ENCODE measurements at places on chromosomes 3 and 15.
A peak's percentile ranks its signal among the peaks of the same experiment; 100 is the strongest.

DNA sequence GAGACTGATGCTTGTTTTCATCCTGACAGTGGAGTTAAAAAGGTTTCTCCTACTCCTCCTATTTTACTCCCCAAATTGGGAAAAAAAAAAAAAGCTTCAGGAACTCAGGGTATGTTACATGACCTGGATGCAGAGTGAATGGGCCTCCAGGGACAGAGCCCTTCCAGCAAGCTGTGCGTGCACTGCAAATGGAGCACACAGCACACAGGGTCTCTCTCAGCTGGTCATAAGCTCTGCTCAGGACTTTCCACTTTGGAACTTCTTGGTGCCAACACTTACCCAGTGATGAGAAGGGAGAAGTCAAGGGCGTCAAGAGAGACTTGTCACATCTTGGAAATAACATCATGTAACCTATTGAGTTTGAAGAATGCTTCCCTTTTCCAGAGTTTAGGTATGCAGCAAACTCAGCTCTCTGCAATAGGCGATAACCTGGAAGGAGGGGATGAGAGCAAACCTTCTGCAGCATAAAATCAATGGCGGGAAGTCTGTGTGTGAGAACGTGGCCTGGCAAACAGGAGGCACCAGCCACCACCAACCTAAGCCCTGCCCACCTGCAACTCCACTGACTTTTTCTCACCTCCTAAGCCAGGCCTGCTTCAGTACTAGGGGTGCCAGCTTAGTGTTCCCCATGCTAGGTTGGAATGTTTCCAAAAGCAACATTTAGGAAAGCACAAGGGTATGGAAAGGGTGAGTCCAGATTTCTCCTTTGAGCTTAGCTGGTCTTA, 39.8 kb downstream of the MYZAP start:
- DNase-seq: no peak

DNA sequence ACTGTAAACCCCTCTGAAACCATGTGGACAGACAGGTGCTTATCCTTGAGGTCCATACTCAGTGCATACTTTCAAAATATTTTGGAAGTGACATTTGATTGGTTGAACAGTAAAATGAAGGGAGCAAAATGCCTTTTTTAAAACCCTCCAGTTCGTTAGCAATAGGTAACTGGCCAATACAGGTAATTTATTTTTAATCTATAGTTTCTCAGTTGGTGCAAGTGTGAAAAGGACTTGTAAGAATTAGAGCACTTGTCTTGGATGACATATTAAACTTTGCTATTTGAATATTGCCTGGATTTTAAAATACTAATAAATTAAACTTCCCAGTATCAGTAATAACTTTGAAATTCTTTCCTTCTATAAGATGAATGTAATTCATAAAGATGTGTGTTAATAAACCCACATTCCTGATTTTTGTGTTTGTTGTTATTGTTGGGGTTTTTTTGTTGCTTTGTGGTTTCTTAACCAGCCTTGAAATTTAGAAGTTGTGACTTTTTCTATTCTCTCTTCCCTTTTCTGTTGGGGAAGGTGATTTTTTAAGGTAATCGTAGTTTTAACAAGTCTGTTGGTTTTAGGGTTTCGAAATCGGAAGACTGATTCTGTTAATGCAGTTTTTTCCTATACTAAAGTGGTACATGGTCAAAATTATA, 90.0 kb downstream of the STT3B start:
- DNase-seq: no peak

DNA sequence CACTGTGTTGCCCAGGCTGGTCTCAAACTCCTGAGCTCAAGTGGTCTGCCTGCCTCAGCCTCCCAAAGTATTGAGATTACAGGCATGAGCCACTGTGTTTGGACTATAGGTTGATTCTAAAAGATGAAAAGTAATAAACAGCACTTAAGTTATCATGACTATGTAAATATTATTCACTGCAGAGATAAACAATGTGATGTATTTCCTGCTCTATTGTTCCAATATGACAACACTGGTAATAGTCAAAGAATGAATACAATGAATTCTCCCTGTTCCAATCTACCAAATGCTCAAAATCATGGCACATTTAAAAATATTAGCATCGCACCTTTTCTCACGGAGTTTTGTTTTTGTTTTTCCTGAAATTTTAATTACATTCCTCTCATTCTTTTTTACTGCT, 36.8 kb upstream of the TBL1XR1 start:
- DNase-seq: no peak

DNA sequence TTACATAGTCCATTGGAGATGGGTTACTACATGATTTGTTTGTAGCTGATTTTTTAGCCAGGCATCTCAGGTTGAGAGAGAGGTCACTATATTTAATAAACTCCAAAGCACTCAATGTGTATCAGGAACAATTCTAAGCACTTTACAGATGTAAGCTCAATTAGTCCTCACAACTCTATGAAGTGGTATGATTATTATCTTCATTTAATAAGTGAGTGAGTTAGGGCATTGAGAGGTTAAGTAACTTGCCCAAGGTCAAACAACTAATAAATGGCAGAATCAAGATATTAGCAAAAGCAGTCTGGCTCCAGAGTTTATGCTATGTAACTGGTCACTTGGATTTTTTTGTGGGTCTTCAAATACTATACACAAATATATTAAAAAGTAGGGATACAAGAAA, 56.3 kb upstream of the ABI3BP start:
- DNase-seq: no peak

DNA sequence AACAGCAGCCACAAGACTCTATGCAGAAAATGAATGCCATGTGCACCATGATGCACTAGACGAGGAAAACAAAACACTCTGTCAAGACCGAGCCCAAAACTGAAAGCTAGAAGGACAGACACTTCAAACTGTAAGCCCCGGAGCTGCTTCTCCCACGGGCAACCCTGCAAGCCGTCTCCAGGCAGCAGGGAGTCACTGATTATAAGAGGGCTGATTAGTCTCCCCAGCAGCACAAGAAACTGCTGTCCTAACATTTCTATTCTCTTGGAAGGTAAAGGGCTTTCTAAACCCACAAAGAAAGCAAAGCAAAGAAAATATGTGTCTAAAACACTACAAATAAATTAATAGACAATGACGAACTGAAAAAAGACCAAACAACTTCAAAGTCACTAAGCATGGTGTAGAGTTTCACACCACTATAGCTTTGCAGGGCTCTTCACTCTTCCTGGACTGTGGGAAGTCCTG, 15.5 kb downstream of the TBC1D2B start:
- peak; percentile 49 for DNase-seq

GRCh38 chr3:62632510-62633294, 242.5 kb downstream of the CADPS start:
- DNase-seq: no peak

DNA sequence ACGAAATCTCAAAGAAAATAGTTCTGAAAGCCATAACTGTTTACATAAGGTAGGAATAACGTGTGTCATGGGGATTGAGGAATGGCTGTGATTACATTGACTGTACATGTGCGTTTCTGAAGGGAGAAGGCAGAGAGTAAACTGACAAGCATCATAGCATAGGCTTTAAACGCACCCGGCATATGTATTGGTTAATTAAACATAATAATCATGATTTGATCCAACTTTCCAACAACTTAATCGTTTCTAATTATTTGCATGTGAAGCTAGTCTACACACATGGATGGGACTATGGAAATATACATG, 3.3 kb downstream of the TMEM108 start:
- DNase-seq: no peak

DNA sequence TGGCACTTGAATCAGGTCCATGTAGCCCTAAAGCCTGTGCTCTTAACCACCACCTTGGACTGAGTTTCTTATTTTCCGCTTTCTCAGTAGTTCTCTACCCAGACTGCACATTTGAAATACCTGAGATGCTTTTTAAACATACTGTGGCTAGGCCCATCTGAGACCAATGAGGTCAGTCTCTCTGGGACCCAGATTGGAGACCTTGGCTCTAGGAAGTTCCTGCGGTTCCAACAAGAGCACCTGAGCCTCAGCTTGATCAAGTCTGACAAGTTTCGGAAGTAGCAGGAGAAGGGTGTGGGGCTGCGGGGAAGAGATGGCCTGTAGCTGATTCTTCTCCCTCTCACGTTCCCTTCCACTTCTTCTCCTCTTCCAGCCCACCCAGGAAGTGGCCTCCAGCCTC, 11.5 kb upstream of the TSEN2 start:
- no peak for DNase-seq

GRCh38 chr15:45635191-45635638, 386 bp downstream of the SQOR start:
- peak; percentile 67 for DNase-seq

DNA sequence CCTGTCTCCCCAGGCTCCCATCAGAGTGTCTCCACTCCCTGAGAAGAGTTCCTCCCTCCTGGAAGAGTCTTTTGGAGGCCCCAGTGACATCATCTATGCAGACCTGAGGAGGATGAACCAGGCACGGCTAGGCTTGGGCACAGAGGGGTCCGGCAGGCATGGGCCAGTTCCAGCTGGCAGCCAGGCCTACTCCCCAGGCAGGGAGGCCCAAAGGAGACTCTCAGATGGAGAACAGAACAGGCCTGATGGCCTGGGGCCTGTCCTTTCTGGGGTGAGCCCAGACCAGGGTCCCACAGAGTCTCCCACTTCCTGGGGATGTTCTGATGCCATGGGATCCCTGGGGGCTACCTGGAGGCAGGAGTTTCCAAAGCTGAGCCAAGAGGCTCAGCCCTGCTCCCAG, 8.5 kb downstream of the SH2D7 start:
- DNase-seq: no peak

DNA sequence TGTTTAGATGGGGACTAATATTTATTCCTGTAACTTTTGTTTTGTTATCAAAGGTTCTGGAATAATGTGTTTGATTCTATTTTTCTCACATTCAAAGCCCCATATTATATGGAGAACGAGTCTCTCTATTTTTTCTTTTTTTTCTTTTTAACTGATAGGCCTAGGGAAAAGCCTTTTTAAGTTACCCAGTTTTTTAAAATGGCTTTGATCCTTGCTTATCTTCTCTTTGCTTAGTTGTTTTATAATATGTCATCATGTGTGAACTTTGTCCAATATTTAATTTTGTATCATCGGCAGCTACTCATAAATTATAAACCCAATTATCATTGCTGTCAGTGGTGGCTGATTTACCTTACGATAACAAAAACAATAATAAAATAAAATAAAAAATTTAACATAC, 610.3 kb upstream of the BCHE start:
- DNase-seq: no peak

DNA sequence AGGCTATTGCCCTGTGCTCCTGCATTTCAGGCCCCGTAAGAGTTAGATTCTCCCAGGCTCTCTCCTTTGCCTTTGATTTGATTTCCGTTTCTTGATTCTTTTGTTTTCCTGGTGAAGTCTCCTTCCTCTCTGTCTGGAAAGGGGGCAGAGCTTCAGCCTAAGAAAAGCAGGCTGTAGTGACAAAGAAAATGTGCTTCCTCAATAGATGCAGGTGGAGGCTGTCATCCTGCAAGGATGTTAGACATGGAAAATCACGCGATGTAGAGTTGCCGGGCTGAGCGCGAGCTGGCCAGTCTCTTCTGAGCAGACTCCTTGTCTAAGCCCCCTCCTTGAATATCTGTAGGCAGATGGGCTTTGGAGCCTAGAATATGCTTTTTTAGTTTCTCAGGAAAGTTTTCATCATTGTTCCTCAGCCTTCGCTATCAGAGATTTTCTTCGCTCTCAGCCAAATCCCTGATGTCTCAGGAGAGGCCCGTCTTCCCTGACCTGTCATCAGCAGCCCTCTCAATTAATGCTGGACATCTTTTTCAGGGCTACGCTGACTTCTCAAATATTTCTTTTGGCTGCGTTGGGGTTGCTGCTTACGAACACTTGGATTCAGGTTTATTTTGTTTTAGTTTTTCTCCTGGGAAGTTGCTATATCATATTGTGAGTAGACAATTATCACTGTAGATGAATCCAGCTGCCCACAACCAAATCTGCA, 163.6 kb downstream of the ITPR1 start:
- no peak for DNase-seq

GRCh38 chr15:59296181-59296617, 76.5 kb downstream of the MYO1E start:
- DNase-seq: no peak

GRCh38 chr3:150748684-150749047, 14.3 kb downstream of the SIAH2 start:
- no peak for DNase-seq

GRCh38 chr15:34644061-34644460, 60.6 kb upstream of the GOLGA8B start:
- no peak for DNase-seq

DNA sequence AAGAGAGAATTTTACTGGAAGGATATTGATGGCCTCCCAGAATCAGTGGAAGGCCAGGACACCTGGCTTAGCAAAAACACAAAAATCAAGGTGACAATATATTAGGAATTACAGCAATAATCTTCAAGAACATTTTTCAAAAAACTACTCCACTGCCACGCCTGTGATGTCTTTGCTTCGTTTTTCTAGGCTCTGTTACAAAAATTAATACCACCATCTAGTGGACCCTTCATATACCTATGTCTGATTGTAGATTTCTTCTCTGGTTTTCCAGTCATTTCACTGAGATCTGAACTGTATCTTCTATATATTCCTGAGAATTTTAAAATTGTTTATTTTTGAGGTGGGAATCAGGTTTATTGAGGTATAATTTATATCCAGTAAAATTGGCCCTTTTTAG, 5.6 kb upstream of the SLC33A1 start:
- no peak for DNase-seq

DNA sequence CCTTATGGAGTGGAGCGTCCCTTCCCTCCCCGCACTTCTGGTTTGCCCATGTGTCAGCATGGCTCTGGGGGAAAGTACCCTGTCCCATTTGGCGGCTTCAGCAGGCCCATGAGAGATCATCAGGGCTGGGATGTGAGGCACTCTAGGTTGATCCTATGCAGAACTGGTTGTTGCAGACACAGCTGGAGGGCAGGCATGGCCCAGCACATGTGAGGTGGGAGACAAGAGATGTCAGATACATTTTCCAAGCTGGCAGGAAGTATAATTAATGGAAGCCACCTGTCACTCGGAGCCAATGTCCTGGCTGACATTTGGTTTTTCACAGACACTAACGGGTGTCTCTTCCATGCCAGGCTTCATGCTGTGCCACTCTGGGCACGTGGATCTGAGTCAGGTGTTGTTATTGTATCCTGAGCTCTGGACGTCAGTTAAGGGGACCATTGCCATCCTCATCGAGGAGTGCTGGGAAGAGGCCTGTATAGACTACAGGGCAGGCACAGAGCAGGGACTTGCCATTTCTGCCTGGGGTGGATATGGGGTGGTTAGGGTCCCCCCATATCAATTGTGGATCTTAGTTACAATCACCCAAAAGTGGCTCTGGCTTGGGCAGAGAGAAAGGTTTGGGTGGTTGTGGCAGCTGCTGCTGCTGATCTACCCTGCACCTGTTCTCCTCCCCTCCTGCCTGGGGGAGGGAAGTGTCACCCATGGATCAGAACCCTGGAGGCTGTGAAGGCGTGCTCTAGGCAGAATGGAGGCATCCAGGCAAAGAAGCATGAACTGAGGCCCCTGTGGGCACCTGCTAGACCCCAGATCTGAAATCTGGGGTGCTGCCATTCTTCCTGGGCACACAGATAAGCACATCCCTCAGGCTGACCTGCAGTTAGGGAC, 140.7 kb downstream of the FBLN2 start:
- no peak for DNase-seq

DNA sequence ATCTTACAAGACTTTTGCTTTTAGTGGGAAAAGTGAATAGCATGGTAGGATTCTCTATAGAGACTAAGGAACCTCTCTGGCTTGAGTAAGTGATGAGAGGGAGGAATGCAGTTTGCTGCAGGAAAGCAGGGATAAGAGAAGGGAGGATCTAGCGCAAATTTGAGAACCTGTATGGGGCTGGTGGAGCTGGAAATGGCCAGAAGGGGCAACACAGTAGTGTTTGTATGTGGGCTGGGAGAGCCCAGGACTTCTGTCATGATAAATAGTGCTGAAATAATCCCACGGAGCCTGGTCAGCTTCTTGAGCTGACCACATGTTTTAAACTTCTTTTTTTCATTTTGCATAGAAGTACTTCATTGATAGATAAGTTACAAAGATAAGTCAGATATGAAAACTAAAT, 11.2 kb upstream of the SHC4 start:
- no peak for DNase-seq
